H54 (cell line): ENCODE measurements at places on chromosomes 12 and 14.

GRCh38 chr14:99545586-99545985 lies 58.4 kb downstream of the CCDC85C start:
- no peak for DNase-seq

- DNase-seq: no peak
Observed at GRCh38 chr12:42021469-42021868, 123.2 kb downstream of the GXYLT1 start.

DNA sequence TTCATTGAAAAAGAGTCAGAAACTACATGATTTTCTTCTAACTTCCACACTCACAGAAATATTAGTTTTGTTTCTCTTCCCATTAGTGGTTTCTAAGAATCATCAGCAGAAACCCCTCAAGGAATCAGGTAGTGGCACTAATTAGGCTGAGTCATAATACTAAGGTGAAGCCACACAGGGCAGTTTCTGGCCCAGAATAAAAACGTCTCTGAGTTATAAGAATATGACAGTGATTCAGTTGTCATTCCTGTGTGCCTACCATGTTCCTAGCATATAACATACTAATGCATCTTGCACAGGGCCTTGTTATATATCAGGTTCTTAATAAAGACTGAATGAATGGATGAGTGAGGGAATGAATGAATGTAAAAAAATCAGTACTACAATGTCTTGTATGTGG lies 206.0 kb upstream of the PLEKHG7 start:
- no peak for DNase-seq

GRCh38 chr12:100992194-100992593 lies 197.6 kb downstream of the ANO4 start:
- no peak for DNase-seq

DNA sequence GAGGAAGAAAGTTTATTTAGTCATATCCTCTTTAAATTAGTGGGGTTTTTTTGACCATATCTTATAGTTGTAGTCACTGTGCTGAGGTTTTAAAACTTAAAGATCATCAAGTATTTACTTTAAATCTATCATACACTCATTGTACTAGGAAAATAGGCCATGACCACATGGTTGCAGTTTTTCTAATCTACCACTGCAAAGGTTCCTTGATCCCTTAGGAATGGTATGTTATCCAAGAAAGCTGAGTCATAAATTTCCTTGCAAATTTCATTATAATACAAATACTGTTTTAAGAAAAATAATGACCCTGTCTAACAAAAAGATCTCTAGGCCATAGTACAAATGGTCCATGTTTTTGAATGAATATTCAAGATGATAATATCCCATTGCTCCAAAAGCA lies 74.7 kb downstream of the DBX2 start:
- no peak for DNase-seq

DNA sequence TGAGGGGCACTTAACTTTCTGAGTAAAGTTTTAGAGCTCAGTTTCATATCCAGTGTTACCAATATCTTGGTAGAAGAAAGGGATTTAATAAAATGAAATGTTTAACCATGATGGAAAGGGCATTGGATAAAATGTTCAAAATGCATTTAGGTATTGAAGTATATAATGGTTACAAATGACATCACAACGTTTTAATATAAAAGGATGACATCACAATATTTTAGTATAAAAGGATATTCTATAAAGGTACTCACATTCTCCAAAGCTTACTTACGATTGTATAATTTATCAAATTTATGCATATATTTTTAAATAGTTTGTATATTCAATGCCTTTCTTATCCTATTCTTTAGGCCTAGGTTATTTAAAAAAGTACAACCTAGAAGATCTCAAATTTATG lies 226.1 kb downstream of the PPFIA2 start:
- DNase-seq: no peak

- no peak for DNase-seq
Observed at GRCh38 chr12:93098077-93098476, 169.0 kb upstream of the EEA1 start.

DNA sequence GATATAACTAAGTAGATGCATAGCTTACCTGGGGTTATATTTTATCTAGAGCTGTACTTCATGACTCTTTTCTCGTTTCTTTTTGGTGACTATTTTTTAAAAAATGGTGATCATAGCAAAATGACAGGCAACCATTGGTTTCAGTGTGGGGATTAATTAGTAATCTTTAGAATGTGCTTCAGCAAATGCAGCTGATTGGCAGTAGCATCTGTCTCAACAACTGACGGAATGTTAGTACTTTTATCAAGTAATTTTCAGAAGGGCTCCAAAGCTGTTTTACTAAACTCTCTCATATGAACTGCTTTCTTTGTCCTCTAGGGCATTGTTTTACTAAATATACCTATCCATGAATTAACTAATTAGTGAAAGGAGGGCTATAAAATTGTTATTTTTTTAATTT lies 117.6 kb downstream of the TRMT5 start:
- no peak for DNase-seq

DNA sequence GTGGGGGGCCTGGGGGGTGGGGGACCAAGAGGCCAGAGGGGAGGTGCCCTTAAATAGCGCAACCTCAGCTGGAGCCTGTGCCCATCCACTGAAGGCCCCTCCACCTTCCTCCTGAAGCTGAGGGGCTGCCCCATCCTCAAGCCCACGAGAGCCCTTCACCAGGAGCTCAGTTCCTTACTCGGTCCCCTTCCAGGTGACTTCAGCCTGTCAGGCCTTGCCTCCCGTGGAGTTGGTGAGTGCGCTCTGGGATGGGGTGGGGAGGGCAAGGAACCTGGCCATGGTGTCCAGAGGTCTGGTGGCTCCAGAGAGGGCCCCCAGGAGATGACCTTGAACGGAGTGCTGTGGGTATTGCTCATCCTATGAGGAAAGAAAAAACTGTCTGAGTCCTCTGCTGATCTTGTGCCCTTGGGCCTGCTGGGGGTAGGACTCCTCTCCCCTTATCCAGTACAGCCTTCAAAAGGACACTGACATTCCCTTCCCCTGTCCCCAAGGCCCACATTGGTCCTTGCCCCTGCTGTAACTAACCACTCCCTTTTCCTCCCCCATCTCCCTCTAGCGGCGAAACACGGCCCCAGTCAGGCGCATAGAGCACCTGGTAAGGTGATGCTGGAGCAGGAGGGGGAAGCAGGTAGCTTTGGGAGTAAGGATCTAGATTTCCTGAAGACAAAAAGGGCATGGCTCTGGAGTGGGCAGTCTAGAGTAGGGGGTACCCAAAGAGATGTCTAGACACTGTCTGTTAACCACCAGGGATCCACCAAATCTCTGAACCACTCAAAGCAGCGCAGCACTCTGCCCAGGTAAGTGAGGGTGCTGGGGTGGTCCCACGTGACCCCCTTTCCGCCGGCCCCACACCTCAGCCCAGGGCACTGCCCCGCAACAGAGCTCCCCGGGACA lies 3.6 kb downstream of the TNS2 start:
- DNase-seq: no peak

GRCh38 chr12:115088995-115089841 lies 405.2 kb upstream of the TBX3 start:
- no peak for DNase-seq

DNA sequence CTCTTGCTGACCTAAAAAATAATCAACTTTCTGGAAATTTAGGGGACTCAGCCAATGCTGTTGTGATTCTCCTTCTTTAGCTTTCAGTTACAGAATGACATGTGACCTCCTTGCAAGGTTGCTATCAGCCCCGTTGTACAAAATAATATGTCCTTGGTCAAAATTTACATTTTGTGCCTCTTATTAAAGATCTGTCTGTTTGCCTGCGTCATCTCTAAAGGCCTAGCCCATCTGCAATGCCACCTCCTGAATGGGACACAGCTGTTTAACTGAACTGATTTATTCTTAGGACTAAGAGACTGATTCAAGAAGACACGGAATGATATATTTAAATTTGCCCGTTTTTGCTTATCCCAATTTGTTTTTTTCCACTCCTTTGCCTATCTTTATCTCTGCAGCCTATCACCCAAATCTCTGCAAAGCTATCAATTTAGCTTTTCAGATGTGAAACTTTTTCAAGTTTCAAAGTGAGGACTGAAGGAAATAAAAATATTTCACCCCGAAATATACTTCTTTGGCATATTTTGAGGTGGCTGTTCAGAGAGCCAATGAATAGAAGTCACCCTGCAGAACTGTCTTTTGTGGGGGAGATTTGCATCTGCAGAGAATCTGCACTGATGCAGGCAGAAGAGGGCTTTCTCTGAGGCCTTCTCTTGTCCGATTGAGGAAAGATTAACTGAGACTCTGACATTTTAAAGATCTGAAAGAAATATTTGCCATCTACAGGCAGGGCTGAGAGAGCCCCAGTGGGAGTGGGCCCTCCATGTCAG lies 126.0 kb downstream of the VEZT start:
- no peak for DNase-seq

DNA sequence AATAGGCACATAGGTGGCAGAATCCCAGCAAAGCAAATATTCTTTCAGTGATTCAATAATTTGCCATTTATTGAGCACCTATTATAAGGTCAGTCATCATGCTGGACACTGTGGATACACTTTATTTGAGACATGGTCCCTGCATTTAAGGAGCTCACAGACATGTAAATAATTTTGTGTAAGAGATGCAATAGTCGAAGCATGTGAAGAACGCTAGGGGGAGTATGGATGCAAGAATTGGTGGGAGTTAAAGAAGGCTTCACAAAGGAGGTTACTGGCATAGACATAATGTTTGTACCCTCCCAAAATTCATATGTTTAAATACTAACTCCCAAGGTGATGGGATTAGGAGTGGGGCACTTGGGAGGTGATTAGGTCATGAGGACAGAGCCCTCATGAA lies 260.6 kb upstream of the GARIN6 start:
- DNase-seq: no peak

- no peak for DNase-seq
Observed at GRCh38 chr12:25052196-25052913, 103.5 kb upstream of the BCAT1 start.

GRCh38 chr12:77943466-77943865 lies 112.8 kb downstream of the NAV3 start:
- DNase-seq: no peak

- no peak for DNase-seq
Observed at GRCh38 chr14:34835312-34835711, 39.8 kb downstream of the BAZ1A start.

- no peak for DNase-seq
Observed at GRCh38 chr14:80762641-80763228, 178.8 kb downstream of the CEP128 start.

GRCh38 chr14:94054936-94055335 lies 26.1 kb downstream of the DDX24 start:
- no peak for DNase-seq

DNA sequence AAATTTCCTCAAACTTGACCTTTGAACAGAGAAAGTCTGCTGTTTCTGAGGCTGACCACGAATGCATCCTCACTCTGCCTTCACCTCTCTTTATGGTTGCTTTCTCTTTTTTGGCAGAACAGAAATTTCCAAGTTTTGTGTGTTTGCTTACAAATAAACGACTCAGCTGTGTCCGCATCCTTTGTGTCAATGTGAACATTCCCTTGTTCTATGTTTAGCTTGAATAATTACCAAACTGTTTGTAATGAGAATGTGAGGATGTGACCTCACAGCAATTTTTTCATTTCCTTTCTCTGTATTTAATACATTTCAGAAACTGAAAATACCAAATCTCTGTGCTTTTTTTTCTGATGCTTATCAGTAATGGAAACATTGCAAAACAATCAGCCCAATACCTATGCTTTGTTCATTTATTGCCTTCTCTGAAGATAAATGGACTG lies 410.9 kb downstream of the EGLN3 start:
- no peak for DNase-seq

GRCh38 chr12:85076688-85077430 lies 40.7 kb downstream of the LRRIQ1 start:
- DNase-seq: peak; percentile 7

- DNase-seq: no peak
Observed at GRCh38 chr12:34046570-34046969, 24.3 kb downstream of the ALG10 start.

DNA sequence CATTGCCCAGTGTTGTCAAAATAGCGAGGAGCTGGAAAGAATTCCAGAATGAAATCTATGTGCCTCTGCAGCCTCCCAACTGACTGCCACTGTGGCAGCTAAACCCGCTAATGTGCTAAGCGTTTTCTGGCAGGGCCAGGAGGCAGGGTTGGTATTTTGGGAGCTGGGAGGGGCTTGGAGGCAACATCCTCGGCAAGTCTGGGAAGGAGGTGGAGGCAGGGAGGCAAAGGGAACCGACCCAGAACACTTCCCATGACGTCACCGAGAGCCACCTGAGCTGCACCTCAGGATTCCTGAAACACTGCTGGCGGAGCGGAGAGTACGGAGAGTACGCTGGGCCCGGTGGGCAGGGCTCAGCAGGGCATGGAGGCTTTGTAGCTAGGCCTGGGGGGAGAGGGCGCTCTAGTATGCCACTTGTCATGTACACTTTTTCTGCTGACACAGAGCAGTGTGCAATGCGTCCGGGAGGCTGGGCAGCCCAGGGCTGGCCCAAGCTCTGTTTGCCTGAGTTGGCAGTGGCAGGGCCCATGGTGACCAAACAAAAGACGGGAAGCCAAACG lies 81.5 kb downstream of the DPF3 start:
- DNase-seq: no peak

DNA sequence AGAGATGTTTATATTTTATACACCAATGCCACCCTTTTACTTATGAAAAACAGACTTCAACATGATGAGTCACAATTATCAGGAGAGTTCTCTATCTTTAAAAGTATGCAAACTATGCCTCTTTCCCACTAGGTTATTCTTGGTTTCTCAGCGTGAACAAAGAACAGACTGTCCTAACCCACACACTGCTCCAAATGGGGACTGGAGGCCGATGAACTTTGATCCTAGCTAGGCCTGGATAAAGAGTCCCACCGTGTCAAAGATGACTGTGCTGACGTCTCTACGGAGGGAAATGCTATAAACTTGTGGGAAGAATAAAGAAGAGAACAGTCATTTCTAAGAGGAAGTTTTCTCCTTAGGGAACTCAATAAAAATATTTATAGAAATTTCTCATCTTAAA lies 160.1 kb downstream of the EPS8 start:
- DNase-seq: peak; percentile 27

DNA sequence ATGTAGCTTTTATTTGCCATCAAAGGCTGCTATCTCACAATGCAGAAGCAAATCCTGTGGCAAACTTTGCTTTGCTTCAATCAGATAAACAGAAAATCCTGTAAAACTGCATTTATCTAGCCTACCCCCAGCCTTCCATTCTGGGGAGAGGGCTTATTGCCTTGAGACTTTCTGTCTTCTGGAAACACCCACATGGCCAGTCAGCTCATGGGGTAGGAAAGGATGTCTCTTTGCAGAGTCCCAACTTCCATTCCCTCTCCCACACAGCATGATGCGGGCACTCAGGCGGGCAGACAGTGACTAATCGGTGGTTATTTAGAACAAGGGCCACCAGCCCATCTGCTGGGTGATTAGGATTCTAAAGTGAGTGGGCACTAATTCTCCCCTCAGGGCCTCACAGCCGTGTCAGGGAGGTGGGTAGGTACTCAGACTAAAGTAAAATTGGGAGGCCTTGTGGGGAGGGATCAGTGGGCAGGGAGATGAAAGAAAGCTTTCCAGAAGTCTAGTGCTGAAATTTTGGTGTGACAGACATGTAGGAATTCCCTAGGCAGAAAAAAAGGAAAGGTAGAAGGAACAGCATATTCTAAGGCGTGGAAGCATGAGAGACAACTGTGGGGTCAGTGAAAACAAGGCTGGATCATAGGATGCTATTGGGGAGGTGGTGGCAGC lies 720.5 kb downstream of the VRK1 start:
- DNase-seq: no peak

- DNase-seq: peak; percentile 65
Observed at GRCh38 chr12:5022465-5023061, 21.1 kb upstream of the KCNA5 start.
